Cerebellar cortex (tissue), 1 donor: ENCODE measurements at places on chromosomes 1 and 21.

DNA sequence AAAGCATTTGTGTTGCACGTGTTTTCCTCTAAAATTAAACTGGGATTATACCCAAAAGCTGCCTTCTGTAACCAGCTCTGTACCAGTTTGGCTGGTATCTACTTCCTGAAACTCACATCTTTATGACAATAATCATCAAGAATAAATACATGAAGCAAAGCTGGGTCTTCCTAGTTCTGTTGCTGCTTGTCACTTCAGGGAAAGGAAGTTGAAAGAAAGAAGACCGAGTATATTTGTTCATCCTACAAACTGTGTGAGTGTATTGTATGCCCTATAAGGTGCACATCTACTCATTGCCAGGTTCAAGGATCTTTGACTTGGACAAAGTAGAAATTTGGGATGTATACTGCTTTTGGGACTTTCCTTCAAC lies 29.1 kb upstream of the IFNGR2 start:
- no peak for DNase-seq

GRCh38 chr1:65525266-65526048 lies 105.0 kb downstream of the LEPR start:
- DNase-seq = no peak

GRCh38 chr1:158813164-158813563 lies 18.0 kb upstream of the MNDA start:
- no peak for DNase-seq

GRCh38 chr1:212302745-212303383 lies 17.7 kb downstream of the PPP2R5A start:
- no peak for DNase-seq

- DNase-seq = peak; percentile 0
Measured at GRCh38 chr1:29944253-29944905, 708.1 kb downstream of the PTPRU start.

DNA sequence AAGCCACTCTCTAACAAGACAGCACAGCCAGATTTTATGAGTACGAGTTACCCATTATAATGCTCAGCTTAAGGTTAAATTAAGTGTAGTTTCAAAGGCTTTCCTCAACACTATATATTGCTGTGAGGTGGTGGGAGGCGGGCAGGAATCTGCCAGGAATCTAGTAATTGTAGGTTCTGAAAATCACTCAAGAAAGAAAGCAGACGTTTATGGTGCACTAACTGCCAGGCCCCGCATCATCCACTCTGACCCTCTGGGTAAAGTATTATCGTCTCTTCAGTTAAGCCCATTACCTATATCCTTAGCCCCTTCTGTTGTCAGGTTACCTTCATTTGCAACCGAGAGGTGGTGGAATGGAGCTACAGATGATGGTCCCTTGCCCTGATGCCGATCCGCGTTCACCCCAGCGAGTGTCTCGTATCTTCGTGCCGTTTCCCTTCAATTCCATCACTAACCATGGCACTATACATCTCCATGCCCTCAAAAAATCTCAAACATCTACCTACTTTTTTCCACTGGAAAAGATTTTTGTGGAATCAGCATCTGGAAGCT lies 12.4 kb downstream of the HMGN1 start:
- no peak for DNase-seq

- DNase-seq = no peak
Measured at GRCh38 chr21:19463966-19464365, 1060.4 kb upstream of the TMPRSS15 start.

DNA sequence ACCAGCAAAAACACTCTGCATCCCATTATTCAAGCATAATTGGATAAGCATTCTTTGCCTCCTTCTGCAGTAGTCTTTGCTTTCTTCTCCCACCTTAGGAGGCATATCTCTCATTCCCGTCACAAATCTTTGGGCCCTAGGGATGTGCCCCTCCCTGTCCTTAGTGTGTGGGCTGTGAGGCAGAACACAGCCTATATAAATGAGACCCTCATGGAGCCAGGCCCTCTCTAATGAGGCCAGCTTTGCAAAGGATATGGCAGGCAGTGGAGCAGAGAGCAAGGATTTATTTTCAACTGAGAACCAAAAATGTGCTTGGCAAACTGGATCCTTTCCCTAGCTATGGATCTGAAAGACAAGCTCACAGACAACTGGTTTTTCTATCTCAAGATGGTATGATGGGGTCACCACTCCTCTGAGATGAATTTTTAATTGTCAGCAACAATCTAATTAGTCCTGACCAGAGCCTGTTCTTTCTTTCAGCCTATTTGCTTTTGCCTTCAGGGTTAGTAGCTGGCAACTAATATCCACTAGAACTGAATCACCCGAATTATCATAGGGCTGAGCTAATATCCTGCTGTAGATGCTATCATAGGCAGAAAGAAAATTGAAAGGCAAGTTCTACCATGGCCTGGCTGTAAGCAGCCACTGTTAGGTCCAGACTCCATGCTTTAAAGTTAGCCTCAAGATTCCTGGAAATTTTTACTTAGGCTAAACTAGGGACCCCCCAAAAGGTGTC lies 134.2 kb downstream of the SYT2 start:
- DNase-seq = no peak

DNA sequence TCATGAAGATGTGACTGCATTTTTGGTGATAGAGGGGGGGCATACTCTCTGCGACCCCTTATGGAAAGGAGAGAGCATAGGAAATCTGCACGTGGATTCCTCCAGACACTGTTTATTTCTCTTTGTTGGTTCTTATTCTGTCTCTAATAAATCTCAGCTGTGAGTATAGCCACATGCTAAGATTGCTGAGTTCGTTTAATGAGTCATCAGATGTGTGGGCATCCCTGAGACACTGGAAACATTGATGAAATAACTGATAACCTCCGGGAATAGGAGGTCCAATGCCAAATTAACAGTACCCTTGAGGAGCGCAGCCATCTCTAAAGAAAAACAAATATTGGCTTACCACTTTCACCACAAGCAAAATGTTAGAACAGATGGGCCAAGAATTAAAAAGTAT lies 880.2 kb upstream of the NEGR1 start:
- no peak for DNase-seq

DNA sequence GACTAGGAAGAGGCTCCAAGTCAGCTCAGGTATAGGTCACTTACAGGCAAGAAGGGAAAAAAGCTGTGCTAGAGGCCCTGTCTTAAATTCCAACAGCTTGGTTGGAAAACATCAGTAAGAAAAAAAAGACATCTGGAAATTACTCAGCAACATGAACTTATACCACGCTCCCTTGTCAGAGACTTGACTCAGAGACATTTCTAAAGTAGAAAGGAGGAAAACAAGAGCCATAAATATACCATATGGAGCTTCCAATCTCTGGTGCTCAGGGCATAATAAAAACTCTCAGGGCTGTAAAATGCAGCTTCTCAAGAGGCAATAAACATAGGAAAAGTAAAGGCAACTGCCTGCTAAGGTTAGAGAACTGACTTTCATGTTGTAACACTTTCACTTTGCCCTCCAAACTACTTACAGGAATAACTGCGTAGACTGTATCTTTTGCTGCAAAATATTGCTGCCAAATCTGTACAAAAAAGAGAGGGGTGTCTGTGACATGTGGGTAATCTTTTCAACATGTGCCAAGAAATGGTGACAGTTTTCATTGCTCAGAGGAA lies 14.7 kb downstream of the ATPAF1 start:
- no peak for DNase-seq

GRCh38 chr1:152388889-152389288 lies 25.2 kb downstream of the CRNN start:
- no peak for DNase-seq

- no peak for DNase-seq
Measured at GRCh38 chr1:244678697-244679096, 25.8 kb downstream of the DESI2 start.

DNA sequence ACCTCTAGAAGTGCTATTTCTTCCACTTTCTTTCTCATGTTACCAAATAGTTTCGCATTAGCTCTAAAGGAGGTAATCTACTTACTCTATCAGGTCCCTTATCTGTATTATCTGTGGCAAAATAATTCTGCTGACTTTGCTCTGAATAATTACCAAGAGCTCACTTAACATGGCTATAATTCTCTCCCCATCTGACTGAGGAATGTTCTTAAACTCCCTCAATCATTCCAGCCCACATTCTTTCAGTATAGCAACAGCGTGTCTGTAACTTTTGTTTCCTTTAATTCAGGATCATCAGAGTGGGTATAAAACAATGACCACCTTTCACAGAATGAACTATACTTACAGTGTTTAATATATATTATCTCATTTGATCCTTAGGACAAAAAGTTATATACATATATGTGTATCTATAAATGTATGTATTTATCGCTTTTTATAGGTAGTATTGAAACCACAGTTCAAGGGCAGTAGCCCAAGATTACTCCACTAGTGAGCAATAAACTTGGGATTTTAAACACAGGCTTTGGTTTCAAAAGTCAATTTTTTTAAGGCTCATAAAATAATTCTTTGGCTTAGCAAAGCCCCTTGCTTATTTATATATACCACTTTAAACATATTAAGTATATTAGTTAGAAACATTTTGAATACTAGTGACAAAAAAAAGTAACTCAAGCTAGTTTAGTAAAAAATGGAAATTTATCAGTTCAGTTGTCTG lies 36.1 kb upstream of the ST6GALNAC3 start:
- no peak for DNase-seq

DNA sequence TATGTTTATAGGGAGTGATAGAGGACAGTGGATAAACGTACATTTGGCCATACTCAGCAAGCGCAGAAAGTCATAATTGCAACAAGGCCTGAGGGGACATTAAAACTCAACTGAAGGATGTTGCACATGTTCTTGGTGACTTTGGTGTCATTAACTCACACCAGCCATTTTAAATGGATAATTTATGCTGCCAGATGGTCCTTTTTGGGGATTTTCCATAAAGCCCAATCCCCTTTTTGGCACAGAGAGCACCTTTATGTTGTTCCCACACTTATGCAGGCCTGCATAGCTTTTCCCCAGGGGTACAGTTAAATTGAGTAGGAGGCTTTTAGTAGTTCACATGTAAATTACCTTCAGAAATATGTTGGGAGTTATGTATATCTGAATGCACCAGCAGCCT lies 279.6 kb downstream of the NFIA start:
- DNase-seq = no peak
